HTR-8/SVneo (cell line): ENCODE measurements at places on chromosomes 4 and X.

DNA sequence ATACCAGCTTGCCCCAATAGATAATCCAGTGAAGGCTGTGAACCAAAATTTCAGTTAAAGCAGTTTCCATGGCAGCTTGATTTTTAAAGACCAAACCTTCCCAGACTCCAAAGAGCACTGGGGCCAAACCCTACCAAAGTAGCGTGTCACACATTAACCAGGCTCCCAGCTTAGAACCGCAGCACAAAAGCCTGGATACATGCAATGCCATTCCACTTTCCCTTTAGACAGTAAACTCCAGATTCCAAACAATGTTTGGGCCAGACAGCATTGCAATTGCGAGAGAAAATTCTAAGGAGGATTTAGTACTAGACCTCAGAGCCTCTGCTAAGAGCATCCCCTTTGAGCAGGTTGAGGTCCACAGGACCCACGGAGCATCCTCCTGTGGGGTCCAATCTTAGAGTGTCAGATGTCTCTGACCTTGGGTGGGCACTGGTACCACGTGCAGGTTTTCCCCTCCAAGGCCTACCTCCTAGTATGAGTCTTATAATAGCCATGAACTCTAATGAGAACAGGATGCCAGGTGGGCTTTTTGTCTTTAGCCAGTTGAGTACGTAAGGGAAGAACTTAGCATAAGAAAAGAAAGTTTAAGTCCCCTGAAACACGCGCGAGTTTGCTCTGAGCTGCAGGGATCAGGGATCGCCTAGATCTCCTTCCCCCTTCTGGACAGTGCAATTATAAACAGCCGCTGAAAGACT is 38.8 kb downstream of the MGARP start:
- DNase-seq = no peak

DNA sequence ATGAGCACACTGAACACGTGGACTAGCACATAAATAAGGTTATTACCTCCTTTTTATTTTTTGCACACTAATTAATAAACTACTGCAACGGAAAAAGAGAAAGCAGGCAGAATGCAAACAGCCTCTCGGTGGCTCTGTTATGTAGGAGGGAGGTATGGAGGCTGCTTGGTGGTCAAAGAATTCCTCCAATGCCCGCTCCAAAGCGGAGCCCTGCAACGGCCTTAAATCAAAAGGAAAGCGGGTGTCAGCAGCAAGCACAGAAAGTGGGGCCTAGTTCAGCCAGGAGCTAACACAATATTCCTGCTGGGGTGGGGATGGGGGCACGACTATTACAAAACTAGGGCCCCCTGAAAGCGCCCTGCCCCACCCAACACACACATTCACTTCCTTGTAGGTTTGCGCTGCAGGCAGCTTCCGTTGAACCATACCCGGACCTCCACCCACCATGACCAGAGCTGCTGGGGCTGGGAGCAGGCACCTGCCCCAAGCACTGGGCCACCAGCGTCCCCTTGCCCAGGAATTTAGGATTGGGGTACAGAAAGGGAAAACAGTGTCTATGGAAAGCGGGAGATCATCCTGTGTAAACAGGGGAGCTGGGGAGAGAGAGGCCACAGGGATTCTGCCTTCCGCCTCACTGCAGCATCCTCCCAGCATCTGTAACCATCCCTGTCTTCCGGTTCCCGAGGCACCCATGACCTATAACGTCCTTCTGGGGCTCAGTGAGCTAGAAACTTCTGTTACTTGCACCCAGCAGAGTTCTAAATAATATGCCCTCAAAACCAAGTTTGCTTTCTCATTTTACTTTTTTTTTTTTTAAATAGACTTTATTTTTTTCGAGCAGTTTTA is 57.1 kb upstream of the DDX3X start:
- no peak for DNase-seq

DNA sequence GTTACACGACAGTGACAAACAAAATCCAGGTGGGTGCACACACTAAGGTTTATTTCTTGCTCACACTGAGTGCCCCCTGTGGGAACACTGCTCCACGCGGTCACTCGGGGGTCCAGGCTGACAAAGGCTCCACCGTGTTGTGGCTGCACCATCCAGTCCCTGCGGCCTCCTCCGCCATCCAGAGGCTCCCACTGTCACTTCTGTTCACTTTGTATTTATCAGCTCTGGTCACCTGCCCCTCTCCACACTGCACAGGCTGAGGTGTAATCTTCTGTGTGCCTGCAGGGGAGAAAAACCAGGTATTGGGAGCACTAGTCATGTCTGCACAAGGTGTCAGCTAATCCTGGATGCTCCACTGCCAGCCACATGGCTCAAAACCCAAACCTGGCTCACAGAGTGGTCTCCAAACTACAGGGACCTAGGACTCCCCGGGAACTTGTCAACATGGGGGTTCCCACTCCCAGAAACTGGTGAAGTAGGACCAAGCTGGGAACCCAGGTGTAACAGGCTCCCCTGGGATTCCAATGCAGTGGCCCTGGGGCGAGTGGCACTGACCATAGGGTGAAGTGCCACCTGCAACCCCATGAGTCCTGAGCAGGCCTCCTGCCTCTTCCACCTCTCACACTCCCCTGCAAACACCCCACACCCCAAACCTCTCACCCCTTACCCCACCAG is 25.5 kb downstream of the HMX1 start:
- no peak for DNase-seq

DNA sequence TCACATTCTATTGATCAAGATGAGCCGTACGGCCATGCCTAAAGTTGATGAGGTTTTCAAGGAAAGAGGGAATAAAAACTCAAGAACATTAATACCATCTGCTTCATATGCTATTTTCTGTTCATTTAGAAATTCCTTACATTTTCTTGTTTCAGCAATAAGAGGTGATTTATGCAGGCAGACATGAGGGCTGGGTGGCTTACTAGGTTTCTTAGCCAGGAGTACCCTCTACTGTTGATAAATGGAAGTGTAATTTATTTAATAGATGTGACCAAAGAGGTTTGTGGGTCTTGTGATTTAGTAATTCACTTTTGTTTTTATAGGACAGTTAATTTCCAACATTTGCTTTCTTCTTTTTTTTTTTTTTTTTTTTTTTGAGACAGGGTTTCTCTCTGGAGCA is 6.4 kb upstream of the SMIM9 start:
- DNase-seq = peak; percentile 20

DNA sequence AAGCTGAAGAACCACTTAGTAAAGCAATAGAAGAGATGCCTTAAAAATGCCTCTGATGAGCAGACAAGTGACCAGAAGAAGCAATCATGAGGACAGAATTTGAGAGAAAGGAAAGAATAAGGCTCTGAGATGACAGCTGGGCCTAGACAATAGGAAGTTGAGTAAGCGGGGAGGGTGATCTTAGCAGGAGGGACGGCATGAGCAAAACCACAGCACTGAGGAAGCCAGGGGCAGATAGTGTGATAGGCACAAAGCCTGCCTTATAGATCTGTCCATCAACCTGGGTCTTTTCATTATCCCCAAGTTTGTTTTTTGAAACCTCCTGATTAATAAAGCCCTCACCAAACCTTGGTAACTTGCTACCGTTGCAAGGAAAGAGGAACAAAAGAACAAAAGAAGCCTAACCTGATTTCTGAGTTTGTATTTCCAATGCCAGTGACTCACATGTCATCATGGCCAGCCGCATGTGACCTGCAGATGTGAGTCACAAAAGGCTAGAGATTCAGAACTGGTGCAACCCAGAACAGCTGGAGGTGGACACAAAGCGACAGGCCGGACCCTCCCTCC is 55.7 kb upstream of the PPARGC1A start:
- peak; percentile 5 for DNase-seq

DNA sequence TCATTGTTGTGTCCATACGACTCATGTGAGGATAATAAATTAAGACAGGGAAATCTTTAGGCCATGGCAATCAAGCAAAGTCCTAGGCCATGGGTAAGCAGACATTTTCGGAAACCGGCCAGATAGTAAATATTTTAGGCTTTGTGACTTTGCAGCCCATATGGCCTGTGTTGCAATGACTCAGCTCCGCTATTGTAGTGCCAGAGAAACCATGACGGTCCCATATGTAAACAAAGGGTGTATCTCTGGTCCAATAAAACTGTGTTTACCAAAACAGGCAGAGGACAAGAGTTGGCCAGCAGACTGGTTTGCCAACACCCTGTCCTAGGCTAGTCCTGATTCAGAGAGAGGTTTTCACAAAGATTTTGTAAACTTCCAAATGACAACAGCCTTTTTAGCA is 5.0 kb downstream of the FAM114A1 start:
- DNase-seq = no peak

- DNase-seq = no peak
Measured at GRCh38 chr4:5045097-5045496, 6.2 kb upstream of the STK32B start.

GRCh38 chrX:12962041-12962504 is 12.8 kb upstream of the TMSB4X start:
- no peak for DNase-seq

GRCh38 chrX:646228-646495 is 15.6 kb downstream of the SHOX start:
- no peak for DNase-seq

DNA sequence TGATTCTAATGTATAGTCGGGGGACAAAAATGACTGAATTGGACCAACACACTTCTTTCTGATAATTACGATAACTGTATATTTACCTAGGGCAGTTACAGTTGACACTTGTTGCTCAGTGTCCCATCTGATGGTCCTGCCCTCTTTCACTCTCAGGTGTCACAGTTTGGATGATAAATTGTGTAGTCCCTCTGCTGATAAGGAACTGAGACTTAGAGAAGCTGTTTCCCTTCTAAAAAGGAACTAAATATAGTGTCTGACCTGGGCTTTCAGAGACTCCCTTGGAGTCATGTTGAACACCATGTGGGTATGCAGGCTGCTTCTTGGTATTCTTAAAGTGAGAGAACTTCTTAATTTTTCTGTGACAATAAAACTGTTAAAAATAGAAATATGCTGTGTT is 23.7 kb upstream of the PNPLA4 start:
- no peak for DNase-seq

GRCh38 chr4:16860516-16860915 is 37.9 kb downstream of the LDB2 start:
- DNase-seq = no peak

DNA sequence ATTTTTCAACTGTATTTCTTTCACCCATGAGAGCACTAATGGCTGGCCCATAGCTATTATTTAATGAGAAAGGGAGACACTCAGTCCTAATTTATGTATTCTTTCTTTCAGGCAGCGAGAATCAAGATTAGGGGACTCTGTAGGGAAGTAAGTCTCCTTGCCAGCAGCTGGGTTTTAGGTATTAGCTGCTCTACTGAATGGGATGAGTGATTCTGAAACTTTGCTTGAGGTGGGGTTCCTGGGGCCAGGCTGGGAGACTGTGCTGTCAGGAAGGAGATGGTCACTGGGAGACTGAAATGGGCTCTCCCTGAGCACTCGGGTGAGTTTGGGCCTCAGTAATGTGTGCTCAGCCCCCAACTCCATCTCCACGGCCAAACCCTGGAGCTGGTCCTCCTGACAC is 78.7 kb downstream of the LNX1 start:
- DNase-seq = no peak

DNA sequence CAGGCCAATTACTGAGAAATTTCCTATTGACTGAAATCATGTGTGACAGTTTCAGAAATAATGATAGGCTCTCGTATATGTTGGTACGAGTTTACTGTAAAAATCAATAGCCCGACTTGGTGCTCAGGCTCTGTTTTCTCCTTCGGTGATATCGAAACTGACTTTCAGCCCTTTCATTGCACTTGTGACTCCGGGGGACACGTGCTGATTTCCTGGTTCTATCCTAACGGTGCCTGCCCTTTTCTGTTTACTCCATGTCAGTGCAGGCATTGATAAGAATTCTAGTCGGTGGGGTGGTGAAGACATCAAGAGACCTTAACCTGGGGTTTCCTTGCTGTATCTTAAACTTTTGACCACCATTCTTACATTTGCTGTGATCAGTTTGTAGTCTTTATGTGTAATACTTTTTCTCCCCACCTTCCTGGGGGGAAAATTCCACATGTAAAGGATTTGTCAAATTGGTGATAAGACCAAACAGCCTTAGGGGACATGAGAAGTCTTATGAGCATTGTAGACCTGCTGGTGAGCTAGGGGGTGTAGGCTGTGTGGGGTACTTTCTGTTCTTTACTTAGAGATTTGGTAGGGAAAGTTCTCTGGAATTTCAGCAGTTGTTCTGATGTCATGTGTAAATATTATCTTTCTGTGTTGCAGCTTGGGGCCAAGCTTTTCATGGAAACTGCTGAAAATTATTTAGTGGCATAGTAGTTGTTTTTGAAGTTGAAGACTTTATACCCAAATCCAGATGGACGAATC is 52.7 kb downstream of the TMEM131L start:
- DNase-seq = no peak

- DNase-seq = no peak
Measured at GRCh38 chr4:4502694-4503311, 39.0 kb downstream of the STX18 start.

- DNase-seq = no peak
Measured at GRCh38 chr4:138671606-138672084, 343.9 kb upstream of the NOCT start.

GRCh38 chrX:65537229-65537628 is 2.6 kb upstream of the LAS1L start:
- DNase-seq = no peak

DNA sequence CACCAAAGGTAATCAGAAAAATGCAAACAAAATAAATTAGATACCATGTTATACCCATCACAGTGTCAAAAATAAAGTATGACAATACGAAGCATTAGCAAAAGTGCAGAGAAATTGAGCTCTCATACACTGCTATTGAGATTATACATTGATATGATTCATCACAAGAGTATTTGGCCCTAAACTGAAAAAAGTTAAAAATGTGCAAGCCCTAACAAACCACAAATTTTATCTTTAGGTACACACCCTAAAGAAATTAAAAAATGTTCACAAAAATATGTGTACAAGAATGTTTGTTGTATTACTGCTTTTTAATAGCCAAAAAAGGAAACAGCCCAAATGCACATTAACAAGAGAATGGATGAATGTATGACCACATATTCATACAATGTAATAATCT is 137.9 kb upstream of the MAGEA10 start:
- no peak for DNase-seq

DNA sequence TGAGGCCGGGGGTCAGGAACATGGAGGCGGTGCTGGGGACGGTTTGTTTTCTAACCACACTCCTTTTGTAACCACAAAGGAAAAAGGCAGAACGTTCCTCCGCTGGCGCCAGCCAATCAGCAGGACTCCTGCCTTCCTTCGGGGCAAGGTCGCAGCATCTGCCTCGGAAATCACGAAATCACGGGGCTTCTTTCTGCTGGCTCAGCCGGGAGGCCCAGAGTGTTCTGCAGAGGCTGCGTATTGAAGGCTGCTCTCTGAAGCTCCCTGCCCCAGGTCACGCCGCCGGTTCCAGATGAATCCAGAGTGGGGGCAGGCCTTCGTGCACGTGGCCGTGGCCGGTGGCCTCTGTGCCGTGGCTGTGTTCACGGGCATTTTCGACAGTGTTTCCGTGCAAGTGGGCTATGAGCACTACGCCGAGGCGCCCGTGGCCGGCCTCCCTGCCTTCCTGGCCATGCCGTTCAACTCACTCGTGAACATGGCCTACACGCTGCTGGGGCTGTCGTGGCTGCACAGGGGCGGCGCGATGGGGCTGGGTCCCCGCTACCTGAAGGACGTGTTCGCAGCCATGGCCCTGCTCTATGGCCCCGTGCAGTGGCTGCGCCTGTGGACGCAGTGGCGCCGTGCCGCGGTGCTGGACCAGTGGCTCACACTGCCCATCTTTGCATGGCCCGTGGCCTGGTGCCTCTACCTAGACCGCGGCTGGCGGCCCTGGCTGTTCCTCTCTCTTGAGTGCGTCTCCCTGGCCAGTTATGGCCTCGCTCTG is 9.4 kb downstream of the TMEM187 start:
- DNase-seq = no peak
